Thoracic aorta (tissue), 2 donors: ENCODE measurements at places on chromosomes 16 and 17.

- DNase-seq = no peak
Measured at GRCh38 chr17:4375039-4375748, 8.7 kb upstream of the UBE2G1 start.

DNA sequence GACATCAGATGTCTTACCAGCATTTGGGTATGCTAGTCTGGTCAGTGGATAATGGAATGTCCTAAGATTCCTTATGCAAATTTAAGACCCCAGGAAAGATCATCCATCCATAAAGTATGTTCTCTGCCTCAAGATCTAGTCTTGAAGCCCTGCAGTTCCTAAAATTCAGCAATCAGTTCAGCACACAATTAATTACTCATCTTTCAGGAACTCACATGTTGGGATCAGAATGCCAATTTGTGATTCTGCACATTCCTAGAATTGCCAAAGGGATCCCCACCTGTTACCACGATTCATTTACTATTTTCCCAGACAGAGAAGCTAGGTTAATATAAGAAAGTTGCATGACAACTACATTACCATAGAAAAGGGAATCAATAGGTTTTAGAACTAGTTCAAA, 3.2 kb downstream of the OR2C1 start:
- DNase-seq = no peak

GRCh38 chr17:68205808-68206720, 41.8 kb upstream of the AMZ2 start:
- DNase-seq = no peak

GRCh38 chr17:45382226-45382625, 50.4 kb downstream of the ARHGAP27 start:
- no peak for DNase-seq

GRCh38 chr16:68416057-68417046, 32.0 kb downstream of the SMPD3 start:
- DNase-seq = no peak

DNA sequence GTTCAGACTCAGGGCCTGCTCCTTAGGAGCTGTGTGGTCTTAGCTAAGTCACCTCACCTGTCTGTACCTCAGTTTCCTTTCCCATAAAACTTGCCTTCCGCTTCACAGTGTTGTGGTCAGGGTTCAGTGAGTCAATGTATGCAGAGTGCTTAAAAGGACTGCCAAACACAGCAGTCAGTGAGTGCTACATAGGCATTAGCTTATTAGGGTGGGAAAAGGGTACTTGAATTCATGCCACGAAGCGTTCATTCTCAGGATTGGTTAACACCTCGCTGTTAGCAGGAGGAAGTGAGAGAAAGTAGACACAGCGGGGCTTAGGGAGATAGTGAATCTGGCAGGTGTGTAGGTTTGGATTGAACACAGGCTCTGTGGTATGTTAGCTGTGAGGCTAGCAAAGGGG, 155.2 kb downstream of the SHISA9 start:
- no peak for DNase-seq

GRCh38 chr17:33218698-33219601, 74.1 kb downstream of the ASIC2 start:
- no peak for DNase-seq

DNA sequence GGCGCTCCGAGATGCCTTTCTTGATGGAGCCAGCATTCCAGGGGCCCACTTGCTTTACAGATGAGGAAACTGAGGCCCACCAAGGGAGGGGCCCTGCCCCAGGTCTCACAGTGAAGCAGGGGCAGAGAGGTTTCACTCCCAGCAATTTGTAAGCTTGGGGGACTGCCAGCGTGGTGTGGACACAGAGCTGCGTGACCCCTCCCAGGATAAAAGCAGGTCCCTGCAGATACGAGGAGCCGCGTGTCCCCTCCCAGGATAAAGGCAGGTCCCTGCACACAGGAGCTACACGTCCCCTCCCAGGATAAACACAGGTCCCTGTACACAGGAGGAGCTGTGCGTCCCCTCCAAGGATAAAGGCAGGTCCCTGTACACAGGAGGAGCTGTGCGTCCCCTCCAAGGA, 11.7 kb downstream of the JPH3 start:
- DNase-seq = no peak

DNA sequence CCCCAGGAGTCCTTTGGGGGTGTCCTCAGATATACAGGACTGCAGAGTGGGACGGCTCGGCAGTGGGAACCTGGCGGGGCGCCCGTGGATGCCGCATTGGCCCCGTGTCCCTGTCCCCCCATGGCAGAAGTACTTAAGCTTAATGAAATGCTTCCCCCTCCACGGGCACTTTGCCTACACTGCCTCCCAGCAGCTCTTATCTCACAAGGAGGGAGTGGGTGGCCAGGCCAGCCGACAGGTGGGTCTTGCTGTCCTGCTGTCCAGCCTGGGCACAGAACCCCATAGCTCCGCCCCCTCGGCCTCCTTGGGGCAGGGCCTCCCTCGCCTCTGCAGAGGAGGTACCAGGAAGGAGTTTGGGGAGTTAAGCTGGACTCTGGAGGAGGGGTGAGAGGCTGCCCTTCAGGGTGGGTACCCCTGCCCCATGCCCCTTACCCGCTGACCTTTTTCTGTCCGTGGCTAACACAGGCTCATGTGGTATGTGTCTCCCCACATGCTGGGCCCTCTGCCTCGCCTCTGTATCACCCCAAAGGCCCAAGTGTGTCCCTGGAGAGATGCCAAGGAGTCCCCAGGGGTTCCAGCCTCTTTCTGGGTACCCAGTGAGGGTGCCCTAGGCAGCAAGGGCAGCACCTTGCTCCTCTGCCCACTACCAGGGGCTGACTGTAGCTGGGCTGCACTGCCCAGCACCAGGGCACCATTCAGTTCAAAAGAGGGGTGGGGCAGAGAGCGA, 8.7 kb downstream of the THRA start:
- DNase-seq = no peak

DNA sequence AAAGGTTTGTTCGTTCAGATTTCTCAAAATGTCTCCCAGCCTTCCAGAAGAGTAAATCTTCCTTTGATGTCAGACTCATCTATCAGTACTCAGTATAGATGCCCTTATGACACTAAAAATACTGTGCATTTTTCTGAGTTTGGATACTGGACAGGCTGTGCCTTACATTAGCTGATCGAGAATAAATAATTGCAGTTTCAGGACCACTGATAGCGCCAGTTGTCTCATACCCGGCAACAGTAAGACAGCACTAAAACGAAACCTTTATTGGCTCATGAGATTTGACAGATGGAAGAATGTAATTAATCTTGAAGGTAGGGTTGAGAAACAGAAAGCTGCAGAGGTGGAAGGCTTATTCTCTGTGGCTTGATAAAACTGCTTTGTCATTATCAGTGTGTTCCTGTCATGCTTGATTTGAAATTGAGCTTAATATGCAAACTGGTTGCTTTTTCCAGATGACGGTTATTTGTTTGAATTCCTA, 1.2 kb downstream of the ATP6V0A1 start:
- no peak for DNase-seq

- DNase-seq = no peak
Measured at GRCh38 chr17:56679115-56679776, 85.7 kb downstream of the NOG start.

DNA sequence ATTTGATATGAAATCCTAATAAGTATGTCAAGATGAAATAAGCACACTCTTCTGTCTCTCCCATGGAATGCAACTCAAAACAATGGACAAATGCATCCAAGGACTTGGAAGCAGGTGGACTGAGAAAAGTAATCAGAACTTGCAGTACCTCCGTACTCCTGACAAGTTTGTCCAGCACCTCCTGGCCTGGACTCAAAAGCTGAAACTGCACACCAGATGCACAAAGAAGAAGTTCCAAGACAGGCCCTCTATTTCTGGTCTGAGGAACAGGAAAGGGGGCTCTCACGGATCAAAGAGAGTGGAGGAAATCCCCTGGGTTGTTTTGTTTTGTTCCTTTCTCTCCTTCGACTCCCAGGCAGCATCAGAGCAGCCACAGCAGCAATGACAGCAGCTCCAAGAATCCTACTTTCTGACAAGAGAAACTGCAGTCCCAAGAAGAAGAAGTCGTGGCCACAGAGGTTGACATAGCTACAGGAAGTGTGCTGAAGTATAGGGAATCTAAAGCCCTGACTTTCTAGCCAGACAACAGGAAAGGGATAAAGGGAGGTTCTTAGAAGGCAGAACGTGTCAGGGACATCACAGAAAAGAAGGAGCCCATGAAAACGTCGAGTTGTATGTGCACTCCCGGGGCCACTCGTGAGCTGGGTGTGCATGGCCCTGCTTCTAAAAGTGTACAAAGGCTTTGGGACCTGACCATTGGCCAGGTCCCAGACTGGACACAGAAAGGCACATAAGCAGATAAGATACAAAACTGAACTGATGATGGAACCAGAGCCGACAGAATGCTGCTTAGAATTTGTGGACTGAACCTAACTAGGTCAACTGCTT, 29.3 kb downstream of the AKAP10 start:
- no peak for DNase-seq

DNA sequence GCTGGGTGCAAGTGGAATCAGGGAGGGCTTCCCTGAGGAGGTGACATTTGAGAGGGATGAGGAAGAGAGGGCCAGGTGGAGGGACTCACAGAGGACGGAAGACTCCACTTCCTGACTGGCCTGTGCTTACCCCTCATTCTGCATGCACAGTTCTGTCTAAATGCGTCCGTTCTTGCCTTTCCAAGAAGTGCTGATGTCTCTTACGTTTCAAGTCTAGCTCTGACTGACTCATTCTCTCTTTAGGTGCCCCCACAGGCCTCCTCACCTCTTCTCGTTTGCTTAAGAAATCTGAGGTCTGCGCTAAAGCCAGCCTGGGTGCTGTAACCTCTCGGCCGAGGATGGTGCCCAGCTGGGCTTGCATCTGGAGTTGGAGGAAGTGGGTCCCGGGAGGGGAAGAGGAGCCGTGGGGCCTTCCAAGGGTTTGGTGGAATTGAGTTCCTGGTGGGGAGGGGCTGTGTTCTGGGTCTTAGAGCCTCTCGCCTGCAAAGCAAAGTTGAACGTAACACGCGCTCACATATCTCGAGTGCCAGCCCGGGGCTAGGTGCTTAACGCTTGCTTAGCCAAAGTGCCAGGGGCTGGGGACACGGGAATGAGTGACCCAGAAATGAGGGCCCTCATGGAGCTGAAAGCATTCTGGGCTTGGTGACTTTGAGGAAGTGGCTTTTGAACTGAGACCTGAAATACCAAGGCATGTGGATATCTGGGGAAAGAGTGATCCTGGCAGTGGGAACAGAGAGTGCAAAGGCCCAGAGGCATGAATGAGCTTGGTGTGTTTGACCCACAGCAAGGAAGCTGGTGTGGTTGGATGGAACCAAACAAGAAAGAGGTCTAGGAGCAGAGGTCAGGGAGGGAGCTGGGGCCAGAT, 4.8 kb downstream of the IL4R start:
- no peak for DNase-seq

- DNase-seq = no peak
Measured at GRCh38 chr17:48569674-48570324, 8.4 kb downstream of the HOXB4 start.

- no peak for DNase-seq
Measured at GRCh38 chr17:52025236-52025635, 133.3 kb downstream of the CA10 start.

GRCh38 chr17:76594690-76595089, 9.0 kb upstream of the ST6GALNAC2 start:
- DNase-seq = no peak

DNA sequence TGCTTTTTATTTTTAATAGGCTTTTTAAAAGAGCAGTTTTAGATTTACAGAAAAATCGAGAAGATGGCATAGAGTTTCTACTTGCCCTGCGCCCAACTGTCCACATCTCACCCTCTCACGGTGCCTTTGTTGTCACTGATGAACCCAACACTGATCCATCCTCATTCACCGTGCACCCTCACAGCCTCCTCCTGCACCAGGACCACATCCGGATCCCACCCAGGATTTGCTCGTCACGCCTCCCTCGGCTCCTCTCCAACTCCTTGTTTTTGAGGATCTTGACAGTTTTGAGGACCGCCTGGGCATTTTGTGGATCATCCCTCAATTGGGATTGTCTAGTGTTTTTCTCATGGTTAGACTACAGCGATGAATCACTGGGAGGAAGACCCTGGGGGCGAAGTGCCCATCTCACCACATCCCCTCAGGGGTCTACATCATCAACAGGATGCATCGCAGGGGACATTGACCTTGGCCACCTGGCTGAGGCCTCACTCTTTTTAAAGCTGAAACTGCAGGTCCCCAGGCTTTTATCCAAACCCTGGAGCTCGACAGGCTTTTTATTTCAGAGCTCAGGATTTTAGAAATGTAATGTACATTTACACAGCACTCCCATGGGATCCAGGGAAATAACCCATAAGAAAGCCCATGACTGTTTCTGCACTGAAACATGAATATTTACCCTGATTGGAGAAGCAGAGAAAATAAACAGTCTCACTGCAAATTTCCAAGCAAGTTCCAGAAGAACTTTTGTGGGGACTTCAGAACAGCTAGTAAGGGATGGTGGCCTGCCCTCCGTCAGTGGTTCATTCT, 71.8 kb upstream of the ZNF469 start:
- no peak for DNase-seq

DNA sequence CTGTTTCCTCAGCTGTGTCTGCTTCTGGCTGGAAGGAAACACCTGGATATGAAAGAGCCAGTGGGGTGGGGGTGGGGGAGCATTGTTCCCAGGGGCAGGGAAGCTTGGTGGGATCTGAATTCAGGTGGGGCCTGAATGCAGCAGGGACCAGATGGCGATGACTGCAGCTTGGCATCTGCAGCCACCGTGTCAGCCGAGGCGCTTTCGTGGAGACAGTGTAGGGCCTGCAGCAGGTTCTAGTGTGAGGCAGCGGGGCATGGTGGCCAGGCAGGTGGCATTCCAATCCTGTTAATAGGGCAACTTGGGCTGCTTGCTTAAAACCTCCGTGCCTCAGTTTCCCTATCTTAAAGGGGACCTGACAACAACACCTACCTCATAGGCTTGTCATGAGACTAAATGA, 1.7 kb downstream of the PIK3R6 start:
- DNase-seq = no peak

GRCh38 chr17:2974347-2974746, 89.1 kb downstream of the OR1D5 start:
- DNase-seq = no peak

- DNase-seq = no peak
Measured at GRCh38 chr17:34579979-34580684, 750 bp downstream of the TMEM132E start.

DNA sequence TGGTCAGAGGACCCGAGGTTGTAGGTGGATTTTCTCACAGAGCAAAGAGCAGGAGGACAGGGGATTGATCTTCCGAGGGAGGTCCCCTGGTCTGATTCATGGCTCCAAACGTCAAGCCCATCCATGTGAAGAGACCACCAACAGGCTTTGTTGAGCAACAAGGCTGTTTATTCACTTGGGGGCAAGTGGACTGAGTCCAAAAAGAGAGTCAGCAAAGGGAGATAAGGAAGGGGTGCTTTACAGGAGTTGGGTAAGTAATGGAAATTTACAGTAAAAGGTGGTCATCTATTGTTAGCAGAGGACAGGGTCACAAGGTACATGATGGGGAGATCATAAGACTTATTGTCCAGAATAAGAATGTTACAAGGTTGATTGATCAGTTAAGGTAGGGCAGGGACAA, 2285.8 kb downstream of the TP53TG3F start:
- DNase-seq = no peak

GRCh38 chr17:57445772-57446472, 189.6 kb downstream of the MSI2 start:
- DNase-seq = no peak

GRCh38 chr17:81025065-81025740, 9.7 kb upstream of the BAIAP2 start:
- no peak for DNase-seq

- DNase-seq = no peak
Measured at GRCh38 chr17:67076290-67076689, 31.9 kb downstream of the CACNG1 start.

GRCh38 chr16:75541236-75541635, 5.3 kb upstream of the CHST5 start:
- no peak for DNase-seq

- DNase-seq = no peak
Measured at GRCh38 chr16:51982715-51983680, 563.9 kb downstream of the TOX3 start.
